ENCODE measurements at places on chromosomes 5 and 9. TPM values are rescaled to one million over a fixed set of nuclear protein-coding genes. Genes with fewer than 3 reads are reported as not detected.

GRCh38 chr9:127395497-127396252 lies 1.3 kb upstream of the SLC2A8 start:
- no peak for DNase-seq

The CBY3 gene
- total RNA-seq: not detected

- DNase-seq: peak; percentile 20
Observed at GRCh38 chr9:134483361-134484184, 157.3 kb downstream of the RXRA start.

DNA sequence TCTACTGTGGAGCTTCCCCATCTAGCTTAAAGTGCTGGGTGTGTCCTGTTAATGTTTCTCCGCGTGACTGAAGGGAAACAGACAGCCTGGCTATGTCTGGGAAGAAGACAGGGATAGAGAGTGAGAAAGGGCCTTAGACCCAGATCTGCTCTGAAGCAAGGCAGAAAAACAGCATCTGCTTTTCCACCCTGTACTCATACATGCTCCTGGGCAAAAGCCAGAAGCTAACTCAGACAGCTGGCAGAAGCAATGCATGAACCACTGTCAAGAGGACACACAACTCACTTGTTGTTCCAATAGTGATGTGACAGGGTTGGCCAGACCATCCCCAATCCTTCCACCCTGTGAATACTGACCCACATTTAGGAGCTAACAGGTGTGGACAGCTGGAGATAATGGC lies 63.3 kb downstream of the DPYSL3 start:
- no peak for DNase-seq

The TLE1 gene
- total RNA-seq: 18.4 TPM

- no peak for DNase-seq
Observed at GRCh38 chr5:59123595-59124561, 541.0 kb downstream of the RAB3C start.

- no peak for DNase-seq
Observed at GRCh38 chr5:127517110-127517479, 345 bp upstream of the PRRC1 start.

DNA sequence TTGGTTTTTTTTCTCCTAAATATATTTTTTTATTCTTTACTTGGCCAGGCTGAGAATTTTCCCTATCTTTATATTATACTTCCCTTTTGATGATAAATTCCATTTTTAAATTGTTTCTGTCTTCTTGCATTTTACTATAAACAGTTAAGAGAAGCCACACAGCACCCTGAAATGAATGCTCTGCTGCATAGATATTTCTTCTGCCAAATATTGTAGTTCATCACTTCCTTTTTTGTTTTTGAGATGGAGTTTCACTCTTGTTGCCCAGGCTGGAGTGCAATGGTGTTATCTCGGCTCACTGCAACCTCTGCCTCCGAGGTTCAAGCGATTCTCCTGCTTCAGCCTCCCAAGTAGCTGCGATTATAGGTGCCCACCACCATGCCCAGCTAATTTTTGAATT lies 8.5 kb upstream of the INIP start:
- no peak for DNase-seq

DNA sequence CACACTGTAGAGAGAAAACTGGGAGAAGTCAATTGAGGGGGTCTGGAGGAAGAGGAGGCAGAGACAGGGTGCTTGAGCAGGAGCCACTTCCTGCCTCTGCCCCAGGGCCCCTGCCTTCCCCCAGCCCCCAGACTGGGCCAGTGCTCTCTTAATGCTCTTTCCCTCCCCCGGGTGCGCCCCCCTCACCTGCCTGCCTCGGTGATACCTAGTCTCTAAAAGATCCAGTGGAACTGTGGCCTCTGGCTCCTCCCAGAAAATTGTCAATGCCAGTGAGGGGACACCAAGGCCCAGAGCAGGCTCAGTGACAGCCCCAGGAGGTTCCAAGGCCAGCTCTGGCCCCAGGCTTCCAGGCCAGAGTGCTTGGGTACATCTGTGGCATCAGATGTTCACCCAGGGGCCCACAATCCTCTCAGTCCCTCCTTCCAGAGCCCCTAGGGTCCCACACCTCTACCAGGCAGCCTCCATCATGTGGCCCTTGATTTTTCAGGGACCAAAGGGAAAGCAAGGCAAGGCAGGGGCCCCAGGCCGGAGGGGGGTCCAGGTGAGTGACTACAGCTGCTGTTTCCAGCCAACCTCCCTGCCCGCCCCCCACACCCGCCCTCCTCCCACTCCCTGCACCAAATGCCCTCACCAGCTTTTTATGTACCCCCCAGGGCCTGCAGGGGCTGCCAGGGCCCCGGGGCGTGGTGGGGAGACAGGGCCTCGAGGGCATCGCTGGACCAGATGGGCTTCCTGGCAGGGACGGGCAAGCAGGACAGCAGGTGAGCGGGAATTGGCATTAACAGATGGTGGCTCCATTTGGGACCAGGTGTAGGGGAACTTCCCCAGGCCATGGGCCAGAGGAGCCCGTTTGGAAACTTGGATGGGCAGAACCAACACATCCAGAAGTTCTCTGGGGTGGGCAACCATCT lies 33.1 kb upstream of the ORM1 start:
- DNase-seq: peak; percentile 8

The ADAMTS6 gene
- 1.2 TPM for total RNA-seq

DNA sequence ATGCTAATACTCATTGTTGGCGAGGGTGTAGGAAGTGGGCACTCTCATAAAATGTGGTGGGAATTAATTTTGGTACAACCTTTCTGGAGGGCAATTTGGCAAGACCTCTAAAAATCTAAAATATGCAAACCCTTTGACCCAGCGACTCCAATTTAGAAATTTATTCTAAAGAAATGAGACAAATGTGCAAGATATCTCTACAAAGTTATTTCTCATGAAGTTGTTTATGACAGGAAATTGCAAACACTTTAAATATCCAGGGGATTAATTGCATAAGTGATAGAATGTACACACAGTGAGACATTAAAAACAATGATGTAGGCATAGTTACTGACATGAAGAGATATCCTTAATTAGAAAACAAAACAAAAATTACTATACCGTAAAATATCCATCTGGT lies 246.3 kb upstream of the MAP3K1 start:
- no peak for DNase-seq

DNA sequence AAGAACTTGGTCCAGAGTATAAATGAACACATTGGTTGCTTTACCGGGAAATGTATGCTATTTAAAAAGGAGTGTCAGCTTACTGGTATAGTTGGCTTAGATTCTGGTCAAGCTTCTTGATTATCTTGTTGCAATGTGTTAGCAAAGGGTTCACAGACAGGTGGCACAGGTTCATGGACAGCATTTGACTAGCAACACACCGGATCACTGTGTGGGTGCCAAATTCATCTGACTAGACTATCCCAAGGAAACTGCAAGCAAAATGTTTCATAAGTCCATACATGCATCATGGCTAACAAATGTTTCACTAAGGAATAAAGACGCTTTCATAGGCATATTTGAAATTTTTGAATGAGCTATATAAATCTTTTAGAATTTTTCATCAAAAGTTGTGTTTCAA lies 274.1 kb downstream of the PLK2 start:
- no peak for DNase-seq

DNA sequence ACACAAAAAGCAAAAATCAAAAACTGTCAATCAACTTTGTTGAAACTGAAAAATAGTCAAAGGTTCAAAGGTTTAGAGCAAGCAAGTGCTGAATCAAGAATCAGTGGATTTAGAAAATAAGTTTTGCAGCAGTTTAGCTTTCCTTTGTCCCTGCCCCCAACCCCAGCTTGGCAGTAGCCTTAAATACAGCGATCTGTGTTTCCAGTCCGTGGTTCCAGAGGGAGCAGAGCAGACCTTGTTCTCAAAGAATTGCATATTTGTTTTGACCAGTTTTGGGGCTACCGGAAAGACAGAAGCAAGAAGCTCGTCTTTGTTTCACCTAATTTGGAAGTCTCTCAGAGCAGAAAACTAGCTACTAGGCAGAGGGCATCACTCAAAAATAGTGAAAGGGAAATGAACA lies 57.2 kb upstream of the PRDM9 start:
- no peak for DNase-seq

The SEMA5A gene
- 23.9 TPM for total RNA-seq

The UNC5A gene
- total RNA-seq: 0.26 TPM

DNA sequence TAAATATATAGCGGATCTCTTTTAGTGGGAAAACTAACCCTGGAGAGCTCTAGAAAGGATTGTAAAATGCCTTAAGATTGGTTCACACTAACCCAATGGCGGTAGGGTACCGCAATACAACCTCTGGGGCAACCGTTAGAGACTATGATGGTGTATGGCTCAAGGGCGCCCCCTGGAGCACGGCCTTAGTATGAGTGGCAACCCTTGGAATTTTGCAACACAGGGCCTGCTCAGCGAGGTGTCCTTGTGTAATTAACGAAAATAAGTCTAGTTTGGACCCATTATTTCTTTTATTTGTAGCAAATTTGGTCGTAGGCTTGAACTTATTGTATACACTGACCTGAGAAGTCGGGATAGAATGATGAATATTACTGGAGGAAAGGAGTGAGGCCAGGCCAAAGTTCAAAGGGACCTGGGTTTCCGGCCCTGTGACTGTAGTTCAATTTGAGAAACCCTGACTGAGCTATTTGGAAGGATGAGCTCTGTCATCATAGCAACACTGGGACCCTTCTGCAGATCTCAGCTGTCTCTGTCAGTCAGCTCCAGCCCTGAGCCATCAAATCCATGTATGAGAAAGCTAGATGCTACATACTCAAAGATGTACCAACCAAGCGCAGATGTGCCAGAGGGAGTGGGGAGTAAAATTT lies 54.8 kb downstream of the CAMK4 start:
- peak; percentile 34 for DNase-seq

DNA sequence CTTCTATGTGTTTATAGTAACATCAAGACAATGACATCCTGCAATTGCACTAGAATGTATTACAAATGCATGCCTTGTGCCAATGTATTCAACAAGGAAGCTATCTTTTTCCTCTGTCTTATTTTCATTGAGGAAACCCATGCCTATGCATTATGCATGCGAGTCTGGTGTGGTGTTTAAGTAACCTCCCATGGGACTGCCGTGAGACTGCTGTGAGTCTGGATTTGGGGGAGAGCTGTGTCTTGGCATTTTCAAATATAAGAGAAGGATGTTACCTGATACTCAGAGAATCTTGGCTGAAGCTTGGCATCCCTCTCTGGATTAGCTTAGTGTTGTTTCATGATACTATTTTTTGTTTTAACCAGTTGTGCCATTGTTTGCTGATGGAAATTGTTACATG lies 98.3 kb downstream of the F2RL2 start:
- no peak for DNase-seq

- no peak for DNase-seq
Observed at GRCh38 chr5:139132515-139132914, 65.7 kb downstream of the SIL1 start.

DNA sequence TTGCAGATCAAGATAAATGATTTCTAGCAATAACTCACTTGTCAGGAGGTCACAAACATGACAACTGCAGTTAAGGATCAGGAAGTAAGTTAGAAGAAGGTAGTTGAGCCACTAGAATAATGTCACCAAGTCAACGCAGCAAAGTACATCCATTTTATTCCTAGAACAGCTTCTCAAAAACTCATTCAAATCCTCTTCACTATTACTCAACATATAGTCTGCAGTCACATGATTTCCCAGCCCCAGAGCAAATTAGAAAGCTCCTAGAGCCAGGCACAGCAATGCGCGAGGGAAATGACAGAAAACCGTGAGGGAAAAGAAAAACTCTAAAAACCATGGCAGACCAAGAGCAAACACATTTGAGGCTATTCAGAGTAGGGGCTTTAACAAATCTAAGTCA lies 49.9 kb upstream of the ZNF622 start:
- DNase-seq: no peak

DNA sequence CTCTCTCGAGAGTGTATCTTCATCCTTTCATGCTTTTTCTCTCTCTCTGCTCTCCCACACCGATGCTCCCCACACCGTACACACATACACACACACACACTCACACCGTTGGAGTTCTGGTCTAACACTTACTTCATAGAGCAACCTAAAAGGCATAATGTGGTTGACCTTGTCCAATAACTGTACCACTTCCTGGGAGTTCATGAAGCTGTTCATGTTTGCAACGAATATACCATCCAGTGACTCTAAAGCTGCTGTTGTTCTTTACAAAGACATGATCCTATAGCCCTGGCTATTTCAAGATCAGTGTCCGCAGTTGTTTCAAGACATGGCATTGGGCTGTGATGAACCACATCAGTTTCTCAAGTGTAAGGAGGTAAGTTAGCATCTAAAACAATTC lies 10.0 kb downstream of the MEF2C start:
- DNase-seq: no peak

DNA sequence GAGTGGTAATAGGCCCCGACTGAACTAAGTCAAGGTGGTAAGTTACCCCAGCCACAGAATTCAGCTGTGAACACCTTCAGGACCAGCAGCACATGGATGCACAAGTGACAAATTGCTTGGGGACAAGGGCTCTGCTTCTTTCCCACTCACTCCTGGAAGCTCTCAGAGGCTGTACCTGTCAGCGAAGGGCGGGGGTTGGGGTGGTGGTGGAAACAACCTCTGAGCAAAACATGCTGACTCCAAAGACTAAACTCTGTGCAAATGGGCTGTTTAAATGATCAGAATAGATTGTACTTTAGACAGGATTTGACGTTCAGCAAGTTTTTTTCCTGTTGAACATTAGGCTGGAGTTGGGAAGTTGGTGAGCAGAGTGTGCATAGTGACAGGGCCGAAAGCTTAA lies 544.5 kb upstream of the ZNF608 start:
- no peak for DNase-seq

DNA sequence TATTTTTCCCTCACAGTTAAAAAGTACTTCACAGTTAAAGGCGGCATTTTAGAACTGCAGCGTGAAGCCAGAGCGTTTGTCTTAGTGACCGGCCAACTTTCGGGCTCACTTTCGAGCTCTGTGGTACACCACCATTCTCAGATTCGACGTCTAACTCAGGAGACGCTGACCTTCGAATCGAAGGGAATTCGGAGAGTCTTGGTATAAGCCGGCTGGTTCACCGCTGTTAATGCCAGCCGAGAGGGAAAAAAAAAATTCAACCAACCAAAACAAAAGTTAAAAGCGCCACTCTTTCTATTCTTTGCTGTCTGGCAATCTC lies 544 bp upstream of the SNX24 start:
- DNase-seq: no peak

GRCh38 chr5:149852641-149853330 lies 91.8 kb downstream of the PDE6A start:
- DNase-seq: peak; percentile 90
